Activated CD4-positive, alpha-beta T cell treated with anti-CD3 and anti-CD28 coated beads for 1 hour (primary cell): ENCODE measurements at places on chromosomes 16 and 17.

DNA sequence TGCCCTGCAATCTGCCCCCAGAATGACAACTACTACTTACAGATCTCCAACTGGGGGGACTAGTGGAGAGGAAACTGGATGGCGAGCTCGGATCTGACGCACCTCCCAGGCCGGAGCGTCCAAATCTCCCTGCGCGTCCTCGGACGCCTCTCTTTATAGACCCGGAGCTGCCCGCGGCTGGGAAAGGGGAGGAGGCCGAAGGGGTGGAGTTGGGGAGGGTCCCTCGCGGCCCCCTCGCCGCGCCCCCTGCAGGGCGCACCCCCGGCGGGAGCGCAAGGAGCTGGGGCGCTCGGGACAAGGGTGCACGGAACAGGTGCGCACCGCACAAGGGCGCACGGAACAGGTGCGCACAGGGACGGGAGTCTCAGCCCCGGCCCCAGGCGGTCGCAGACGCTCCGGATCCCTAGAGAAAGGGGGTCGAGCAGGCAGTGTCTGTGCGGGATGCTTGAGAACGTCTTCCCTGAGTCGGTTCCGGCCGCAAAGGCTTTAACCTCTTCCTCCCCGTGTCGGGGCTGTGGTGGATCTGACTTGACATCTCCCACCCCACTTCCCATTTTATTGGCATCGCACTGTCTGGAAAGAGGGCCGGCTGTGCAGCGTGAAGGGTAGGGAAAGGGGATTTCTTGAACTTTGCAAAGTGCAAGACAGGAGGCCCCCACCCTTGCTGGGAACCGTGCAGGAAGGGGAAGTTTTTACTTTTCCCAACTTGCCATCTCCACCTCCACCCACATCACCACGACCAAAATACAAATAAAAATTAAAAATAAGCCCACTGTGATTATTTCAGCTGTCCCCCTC lies at the start of gene MYH11:
MYH11 (minus strand) TSS at position 128 of the 798 bp plus-strand sequence. CDS start 18,776 bp downstream, outside the sequence.
- no peak for DNase-seq

DNA sequence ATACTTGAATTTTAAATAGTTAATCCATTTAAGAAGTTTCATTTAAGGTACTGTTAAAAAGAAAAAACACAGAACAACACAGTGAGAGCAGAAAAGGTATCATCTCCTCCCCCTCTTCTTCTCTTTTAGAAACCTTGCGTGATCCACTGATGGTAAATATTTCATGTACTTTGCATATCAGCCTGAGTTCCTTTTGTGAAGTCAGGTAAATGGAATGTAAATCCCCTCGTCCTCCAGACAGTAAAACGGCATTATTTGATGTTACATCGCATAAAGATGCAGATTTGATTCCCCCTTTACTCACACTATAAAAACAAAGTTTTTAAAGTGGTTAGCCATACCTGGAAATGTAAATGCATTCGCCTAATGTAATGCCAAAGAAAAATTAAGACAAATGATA lies 234.4 kb downstream of the WWOX start:
- no peak for DNase-seq

GRCh38 chr17:69358688-69359596 lies 32.0 kb upstream of the ABCA5 start:
- no peak for DNase-seq

DNA sequence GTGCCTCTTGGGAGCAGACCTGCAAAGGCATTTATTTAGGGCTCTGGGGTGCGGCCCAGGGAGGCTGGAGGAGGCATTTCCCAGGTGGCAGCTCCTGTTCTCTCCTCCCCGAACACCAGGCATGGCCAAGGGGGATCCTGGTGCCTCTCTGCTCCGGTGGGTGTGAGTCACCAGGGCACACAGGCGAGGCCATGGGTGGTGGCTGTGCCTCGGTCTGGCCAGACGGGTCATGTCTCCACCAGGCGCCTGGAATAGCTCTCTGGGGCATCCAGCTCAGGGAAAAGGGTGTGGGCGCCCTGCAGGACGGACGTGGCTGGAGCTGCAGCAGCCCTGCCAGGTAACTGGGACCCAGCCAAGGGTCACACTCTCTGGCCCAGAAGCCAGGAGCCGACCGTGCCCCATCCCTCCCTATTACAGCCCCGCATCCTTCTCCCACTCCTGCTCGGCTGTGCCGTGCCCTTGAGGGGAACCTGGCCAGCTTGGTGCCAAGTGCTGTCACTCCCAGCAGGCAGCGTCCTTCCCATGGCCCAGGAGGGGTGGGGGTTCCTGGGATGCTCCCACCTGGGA lies 25.8 kb downstream of the SOX8 start:
- no peak for DNase-seq

DNA sequence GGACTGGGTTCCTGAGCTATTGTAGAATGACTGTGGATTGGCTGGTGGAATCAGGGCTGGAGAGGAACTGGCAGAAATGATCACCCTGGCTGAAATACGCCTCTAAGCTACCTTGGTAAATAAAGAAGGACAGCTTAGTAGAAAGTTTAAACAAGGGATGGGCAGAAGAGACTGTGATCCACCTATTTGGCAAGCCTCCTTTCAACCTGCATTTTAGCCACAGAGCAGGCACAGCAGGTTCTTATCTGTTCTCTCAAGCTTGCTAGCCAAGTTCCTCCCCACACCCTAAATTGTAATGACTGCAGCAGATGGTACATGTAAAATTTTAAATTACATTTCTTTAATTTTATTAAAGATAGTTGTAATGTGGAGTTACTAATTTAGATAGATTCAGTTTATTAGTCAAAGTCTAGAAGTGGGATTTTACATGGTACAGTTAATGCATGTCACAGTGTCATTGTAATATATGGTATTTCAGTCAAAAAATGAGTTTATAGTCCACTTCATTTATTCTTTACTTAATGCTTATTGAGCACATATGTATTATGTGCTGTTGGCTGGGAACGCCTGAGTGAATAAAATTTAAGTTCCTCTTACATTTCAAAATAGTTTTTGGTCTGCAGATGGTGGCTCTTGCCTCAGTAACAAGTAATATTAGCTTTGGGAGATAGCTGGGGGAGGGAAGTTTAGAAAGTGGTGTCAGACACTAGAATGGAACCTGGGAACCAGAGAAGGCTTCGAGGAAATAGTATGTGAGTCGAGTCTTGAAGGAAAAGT lies 11.2 kb downstream of the EPN2 start:
- no peak for DNase-seq
